SW480 (cell line): ENCODE measurements at places on chromosomes 12 and 14.

DNA sequence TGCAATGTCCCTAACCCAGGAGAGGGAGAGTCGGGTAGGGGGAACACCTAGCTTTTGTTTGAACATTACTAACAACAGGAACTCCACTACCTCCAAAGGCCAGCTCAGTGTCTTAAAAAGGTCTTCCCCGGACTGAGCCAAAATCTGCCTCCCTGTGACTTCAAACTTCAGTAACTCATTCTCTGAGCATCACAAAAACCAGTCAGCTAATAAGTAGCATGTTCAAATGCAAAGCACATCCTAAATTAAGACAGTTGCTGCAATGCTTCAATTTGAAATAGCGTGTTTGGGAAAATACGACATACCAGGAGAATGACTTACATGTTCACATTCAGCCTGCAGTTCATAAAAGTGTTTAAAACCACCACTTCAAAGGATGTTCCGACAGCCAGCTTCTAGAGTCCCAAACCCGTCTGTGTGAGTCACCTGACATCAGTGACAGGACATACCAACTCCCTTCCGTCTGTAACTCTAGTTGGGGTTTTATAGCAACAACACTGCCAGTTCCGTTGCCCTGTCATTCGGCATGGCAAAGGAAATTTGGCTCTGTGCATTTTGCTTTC lies 13.0 kb downstream of the ZFP36L1 start:
- DNase-seq, result peak; percentile 100

DNA sequence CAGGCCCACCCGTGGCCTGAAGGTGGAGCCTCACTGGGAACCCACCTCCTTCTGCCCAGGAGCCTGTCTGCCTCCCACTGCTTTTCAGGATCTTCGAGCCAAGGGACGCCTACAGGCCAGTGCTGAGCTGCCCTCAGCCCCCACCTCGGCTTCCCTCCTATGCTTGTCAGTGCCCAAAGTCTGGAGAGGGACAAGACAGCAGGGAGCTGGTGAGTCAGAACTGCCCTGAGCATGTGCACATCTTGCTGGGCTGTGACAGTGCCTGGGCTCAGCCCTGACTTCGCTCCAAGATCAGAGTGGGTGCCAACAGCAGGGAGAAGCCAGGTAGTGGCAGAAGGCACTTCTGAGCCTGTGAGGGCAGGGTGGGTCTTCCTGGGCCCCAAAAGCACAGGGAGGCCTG lies 286.8 kb downstream of the AEBP2 start:
- no peak for DNase-seq

DNA sequence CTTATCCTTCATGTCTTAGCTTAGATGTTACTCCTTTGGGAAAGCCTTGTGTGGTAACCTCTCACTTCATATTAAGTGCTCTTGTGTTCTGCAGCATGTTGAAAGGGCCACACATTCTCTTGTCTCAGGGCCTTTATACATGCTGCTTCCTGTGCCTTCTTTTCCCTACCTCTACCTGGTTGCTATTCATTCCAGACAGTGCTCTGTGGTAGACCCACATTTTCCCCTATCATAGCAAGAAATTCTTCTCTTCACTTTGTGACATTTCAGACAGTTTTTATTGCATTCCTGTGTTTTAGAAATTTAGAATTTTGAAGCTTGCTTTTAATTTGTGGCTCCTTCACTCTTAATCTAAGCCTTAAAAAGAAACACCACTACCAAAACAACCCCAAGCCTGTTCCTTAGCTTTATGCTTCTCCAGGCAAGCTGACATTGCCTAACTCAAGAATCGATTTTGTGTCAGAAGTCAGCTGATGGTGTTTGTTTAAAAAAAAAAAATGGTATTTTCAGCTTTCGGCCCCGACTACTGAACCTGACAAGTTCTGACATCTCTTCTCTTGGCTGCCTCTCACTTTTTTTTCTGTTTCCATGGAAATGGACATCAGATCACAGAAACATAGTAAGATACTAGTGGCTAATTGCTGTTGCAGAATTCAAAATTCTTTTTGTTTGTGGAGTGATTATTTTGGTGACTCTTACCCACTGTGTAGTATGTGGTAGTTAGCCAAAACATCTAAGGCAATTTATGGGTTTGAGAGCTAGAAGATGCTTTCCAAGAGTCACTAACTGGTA lies 156.3 kb downstream of the NUBPL start:
- DNase-seq, result no peak

GRCh38 chr12:977156-977555 lies 13.9 kb upstream of the ERC1 start:
- no peak for DNase-seq

GRCh38 chr12:105982022-105982421 lies 156.7 kb downstream of the NUAK1 start:
- no peak for DNase-seq

DNA sequence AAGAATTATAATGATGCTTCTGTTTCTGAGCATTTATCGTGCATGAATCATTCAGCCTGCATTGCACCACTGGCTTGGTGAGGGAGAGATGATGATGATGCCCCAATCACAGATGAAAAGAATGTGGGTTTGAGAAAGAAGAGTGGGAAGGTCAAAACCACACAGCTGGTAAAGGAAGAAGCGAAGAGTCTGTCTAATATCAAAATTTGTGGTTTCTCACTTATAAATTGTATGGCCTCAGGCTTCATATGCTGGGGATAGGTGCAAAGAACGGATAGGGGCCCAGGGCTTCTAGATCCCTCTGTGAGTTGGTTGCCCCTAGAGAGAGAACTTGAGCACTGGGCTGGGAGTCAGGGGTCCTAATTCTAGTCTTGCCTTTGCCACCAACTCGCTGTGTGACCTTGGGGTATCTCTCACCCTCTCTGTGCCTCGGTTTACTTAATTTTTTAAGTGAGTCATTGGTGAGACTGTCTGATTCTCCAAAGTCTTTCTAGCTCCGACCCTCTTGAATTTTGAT lies 2.2 kb downstream of the OASL start:
- DNase-seq, result no peak

DNA sequence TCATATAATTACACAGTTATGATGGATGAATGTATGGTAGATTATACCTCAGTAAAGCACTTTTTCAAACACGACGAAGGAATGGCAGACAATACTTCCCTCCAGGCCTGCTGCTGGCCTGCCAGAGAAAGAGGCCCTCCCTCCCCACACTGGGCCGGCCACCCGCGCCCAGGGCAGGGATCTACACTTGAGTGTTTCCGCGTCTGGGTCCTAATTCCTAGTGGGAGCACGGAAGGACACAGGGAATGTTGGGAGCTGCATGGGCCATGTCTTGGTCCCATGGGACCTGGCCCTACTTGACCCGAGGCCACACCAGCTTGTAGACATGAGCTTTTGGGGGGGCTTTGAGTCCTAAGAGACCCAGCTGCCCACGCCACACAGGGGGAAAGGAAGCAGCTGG lies 52.0 kb downstream of the STX2 start:
- no peak for DNase-seq

- DNase-seq, result no peak
Measured at GRCh38 chr12:26825459-26826016, 7.5 kb downstream of the ITPR2 start.

DNA sequence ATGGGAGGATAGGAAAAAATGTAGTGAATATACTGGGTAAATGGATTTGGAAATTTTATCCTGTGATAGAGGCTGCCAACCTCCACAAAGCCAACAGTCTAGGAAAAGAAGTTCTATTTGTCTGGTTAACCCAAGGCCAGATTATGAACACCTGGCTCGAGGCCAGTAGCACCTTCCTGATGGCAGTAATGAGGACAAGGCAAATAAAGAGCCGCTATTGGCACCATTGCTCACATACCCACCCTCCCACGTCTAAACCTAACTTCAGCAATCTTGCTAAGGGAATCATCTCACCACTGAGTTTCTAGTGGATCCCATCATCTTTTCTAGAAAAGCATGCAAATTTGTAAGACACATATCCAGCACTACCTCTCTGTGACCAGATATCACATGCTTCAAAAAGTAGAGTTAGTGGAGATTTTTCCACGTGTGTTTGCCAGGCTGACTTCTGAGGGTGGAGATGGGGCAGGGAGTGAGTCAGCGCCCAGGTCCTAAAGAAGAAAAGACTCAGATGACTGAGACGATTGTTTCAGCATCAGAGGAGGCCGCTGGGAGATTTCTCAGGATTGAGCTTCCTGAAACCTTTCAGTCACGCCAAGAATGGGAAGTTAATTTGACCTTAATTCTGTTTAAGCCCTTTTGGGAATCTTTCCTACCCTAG lies 362.9 kb downstream of the EMP1 start:
- no peak for DNase-seq
